ENCODE measurements at places on chromosomes 1 and 21.

DNA sequence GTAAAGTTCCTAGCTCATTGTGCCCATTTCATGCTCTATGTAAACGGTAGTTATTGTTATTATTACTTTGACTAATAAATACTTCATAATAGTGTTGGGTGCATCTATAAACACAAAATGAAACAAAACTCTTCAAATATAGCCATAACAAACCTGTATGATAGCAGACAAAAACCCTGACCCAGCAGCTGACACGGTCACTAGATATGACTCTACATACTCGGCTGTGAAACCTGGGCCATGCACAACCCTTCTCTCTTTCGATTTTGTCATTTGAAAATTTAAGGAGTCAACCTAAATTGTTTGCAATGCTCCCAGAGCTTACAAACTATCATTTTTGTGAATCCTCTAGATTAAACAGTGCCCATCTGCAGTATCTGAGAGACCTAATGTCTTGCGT lies 8.0 kb upstream of the RGS13 start:
- no peak for DNase-seq

- no peak for DNase-seq
These were observed 148.7 kb downstream of the HHAT start for GRCh38 chr1:210477328-210477924.

- no peak for DNase-seq
These were observed 238 bp upstream of the SCP2 start for GRCh38 chr1:52926864-52927211.

DNA sequence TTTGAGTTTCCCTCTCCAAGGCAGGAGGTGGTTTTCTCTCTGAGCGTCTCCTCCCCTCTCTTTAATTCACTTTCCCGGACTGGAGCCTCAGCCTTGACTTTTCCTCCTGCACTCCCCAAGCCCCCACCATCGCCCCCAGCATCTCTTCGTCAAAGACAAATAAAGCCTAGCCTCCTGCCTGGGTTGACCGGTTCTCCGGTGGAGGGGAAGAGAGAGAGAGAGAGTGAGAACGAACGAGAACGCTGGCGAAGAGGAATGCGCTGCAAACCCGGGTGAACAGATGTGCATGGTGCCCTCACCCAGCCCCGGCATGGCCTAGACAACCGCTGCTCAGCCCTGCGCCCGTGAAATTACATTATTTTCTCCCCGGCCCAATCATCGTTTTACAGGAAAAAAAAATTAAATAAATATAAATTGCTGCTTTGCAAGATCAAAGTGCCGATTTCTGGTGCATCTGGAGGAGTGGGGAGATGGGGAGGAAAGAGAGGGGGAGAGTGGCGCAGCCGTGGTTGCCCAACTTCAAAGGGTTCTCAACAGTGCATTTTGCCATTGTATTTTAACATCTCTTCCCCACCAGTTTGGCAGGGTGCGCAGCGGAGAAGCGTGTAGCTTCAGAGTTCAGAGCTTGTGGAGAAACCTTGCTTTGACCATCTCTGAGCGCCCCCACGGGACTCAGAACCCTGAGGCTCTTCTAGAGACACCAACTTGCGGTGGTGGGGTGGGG lies 11.4 kb upstream of the TBX15 start:
- no peak for DNase-seq

- DNase-seq = no peak
These were observed 529.9 kb upstream of the CAMK1G start for GRCh38 chr1:209053587-209053986.

DNA sequence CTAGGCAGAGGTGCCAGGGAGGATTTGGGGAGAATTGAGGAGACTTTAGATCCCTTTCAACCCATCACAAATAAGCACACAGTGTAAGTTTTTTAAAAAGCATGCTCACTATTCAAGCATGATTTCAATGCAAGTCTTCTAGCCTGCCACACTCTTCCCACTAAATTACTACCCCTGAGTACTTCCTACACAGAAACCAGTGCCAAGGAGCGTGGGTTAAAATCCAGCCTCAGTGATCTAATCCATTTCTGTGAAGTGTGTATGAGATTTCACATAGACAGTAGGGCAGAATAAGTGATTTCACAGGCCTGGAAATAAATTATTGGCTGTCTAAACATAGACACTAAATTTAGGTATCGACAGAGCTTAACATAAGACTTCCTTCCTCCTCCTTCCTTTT lies 142.9 kb upstream of the ATP1B1 start:
- no peak for DNase-seq

Measured in cortex of kidney (tissue), 1 donor.